ENCODE measurements at places on chromosomes 2 and 18.

DNA sequence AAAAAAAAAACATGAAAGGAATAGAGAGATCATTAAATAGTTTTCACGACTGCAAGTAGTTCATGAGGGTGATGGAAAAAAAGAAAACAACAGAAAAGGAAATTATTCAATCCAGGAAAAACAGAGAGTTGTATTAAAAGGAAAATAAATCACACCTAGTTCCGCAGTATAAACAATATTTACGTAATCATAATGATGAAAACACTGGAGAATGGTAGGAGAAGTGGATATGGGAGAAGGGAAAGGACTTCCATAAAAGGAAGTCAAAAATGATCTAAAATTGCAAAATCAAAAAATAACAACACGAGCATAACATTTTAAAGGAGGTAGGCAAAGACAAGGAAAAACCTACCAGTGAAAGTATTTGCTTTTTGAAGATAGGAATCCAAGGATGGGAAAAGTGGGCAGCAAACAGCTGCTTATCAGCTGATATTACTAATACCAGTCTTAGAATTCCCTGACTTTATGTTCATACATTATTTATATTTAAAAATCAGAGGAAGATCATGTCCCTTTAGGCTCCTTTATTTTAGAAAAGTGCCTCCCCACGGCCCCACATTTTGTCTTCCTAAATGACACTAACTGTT is 160.8 kb downstream of the NBAS start:
- DNase-seq: no peak

DNA sequence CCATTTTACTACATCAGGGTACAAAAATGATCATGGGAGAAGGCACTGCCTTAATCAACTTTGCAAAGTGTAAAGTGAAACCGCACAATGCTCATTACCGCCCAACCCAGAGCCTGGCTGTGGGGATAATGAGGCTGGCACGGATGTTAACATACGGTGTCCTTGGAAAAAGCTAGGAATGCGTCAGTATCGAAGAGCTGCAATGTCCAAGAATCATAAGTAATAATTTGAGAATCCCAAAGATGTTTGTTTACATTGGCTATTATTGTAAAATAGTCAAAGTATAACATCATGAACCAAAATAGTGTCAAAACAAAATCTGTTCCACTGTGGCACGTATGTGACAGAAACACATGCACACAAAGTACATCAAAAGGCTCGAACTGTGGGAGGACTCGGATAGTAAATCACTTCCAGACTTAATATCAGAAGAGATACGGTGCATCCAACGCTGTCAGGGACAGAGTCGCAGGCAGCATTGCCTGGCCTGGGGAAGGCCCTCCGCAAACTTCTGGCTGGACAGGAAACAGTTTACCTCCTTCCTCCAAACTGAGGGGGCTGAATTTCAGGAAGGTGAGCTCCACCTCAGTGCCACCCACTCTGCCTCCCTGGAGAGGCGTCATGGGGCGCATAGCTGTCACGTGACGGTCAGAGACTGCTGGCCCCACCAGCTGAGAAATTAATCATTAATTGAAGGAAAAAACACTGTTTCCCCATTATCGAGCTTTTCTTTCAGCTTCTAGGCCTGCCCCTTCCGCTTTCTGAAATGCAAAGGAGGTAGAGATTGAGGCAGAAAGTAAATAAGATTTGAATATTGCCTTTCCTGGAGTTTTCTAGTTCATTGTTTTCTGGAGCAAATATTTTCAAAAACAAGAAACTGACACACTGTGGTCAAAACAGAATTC is 1.8 kb upstream of the ID2 start:
- peak; percentile 43 for DNase-seq

- no peak for DNase-seq
These were observed 46.1 kb downstream of the TACR1 start for GRCh38 chr2:75153221-75153620.

DNA sequence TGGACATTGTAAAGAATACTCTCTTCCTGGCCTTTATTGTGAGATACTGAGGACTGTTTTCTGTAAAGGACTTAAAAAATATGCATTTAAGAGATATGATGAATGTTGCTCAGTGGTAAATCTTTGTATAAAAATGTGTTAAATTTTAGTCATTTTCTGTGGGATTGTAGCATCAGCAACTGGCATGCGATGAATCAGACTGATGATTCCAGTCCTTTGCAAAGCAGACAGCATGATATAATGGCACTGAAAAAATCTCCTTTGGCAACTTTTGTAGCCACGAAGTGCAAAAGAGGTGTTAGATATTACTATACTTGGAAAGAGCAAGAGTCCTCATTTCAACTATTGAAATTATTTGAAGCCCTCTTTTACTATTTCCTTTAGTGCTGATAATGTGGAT is 678.7 kb downstream of the PLCL1 start:
- DNase-seq: peak; percentile 74

- no peak for DNase-seq
These were observed 163.4 kb upstream of the MAP3K20 start for GRCh38 chr2:172912266-172912665.

GRCh38 chr2:148824190-148824589 is 50.8 kb upstream of the KIF5C start:
- DNase-seq: no peak

GRCh38 chr2:108835040-108835439 is 48.5 kb downstream of the CCDC138 start:
- DNase-seq: no peak

DNA sequence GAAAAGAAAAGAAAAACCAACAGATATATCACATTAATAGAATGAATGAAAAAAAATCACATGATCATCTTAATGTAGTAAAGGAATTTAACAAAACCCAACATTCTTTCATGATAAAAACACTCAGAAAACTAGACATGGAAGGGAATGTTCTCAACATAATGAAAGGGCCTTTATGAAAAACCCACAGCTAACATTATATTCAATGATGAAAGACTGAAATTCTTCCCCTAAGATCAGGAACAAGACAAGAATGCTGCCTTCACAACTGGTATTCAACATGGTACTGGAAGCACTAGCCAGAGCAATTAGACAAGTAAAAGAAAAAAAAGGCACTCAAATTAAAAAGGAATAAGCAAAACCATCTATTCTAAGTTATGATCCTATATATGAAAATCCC is 28.5 kb upstream of the EMILIN2 start:
- no peak for DNase-seq

DNA sequence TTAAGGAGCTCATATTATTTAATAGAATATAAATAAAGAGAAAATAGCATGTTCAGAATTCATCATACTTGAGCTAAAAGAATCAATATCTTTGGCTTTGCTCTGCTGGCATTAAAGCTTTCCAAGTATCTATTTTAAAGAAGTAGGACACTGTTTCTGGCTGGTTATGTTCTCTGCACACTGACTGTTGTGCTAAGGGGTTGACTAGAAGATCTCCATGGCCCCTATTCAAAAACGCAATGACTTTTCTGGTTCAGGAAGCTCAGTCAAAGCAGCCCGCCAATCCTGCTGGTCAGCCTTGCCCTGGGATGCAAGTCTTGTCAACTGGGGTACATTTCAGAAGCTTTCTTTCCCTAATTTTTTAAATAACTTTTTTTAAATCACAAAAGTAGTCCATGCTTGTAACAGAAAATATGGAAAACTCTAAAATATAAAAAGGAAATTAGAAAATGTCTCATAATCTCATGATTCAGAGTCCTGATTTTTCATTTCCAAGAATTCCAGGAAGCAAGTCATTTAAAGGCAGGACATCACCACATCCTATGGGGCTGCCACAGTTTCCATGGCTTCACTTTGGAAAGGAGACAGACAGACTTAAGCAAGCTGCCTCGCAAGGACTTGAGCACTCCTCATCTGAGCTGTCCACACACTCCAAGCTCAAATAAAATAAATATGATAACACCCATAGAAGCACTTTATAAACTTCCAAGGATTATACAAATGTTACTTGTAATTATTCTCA is 195.1 kb downstream of the TXNL1 start:
- no peak for DNase-seq

GRCh38 chr2:5725794-5726463 is 33.7 kb downstream of the SOX11 start:
- DNase-seq: peak; percentile 15

DNA sequence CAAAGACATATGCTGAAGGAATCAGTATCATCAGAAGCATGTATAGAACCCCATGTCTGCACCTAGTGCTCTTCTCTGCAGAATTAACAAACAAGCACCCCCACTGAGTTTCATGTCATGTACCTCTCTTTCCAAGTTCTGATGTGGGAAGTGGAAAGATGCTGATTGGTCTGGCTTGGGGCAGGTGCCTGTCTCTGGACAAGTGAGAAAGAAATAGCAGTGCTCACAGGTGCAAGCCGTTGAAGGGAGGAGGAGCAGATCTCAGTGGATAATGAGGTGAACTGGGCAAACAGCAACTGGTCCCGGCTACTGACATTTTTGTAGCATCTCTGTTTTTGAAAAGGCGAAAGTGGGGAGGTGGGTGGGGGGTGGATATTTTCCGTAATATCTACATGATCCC is 17.5 kb upstream of the ACVR1 start:
- DNase-seq: no peak

GRCh38 chr2:145412155-145412554 is 892.2 kb upstream of the ZEB2 start:
- no peak for DNase-seq

DNA sequence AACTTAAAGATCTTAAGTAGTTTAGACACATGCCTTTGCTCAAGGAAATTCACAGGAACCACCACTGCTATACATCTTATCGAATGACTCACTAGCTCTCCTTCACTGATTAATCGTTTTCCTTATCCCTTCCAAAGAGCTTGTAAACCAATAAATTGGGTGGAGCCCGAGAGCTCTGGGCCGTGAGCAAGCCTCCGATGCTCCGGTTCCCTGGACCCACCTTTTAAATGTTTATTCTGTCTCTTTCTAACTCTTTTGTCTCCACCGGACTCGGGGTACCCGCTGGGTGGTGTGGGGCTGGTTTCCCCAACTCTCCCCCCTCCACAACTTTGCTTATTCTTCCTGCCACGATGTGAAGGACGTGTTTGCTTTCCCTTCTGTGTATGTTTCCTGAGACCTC is 292.9 kb upstream of the TMEFF2 start:
- no peak for DNase-seq

GRCh38 chr18:35324926-35325655 is 19.1 kb downstream of the ZNF24 start:
- peak; percentile 20 for DNase-seq

- DNase-seq: no peak
These were observed 56.7 kb upstream of the RAB6C start for GRCh38 chr2:129922571-129923264.

DNA sequence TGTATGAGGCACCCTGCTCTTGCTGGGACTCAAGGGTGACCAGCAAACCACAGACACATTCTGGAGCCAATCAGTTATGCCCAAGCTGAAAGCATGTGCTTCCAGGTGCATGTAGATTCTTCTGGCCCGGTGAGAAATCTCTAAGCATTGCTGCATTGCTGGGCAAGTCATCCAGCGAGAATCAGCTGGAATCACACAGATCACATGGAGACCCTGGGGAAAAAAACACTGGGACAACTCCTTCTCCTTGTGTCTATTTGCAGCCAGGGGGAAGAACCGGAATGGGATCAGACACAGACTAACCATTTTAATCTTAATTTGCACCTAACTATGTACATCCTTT is 119.7 kb upstream of the KLF7 start:
- DNase-seq: peak; percentile 8

DNA sequence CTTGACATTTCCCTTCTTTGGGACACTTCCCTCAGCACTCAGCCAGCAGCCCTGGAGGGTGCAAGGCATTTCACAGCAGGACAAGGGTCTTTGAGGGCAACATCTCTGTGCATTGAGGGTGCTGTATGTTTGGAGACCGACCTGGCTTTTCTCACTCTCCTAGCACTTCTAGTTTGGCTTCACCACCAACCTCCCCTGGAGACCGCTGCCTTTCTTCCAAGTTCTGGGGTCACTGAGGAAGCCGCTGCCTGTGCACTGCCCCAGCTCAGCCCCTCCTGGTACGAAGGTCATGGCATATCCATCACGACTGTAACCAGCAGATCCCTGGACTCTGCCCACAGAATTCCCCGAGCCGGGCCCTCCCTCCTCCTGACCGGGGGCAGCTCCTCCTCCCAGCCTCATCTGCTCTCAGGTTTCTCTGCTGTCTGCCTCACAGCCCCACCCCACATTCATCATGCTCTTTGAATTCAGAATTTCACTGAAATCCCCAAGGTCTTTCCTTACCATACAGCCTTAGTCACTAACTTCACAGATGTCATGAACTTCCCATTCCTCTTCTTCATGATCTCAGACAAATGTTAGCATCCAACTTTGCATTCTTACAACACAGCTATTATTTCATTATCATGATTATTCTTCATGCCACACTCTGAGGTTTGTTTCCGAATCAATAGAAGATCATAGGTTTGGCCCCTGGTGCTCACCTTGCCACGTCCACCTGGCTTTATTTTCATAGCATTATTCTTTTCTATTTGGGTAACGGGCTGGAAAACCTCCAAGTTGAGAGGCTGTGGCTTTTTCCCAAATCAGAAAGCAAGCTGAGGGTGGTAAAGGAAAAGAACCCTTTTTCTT is 113.0 kb upstream of the COPS8 start:
- DNase-seq: peak; percentile 96

- DNase-seq: no peak
These were observed 30.5 kb upstream of the NCKAP5 start for GRCh38 chr2:133598769-133599168.

- peak; percentile 91 for DNase-seq
These were observed 61.5 kb downstream of the EFR3B start for GRCh38 chr2:25103287-25103871.

GRCh38 chr2:31428001-31428418 is 13.5 kb upstream of the XDH start:
- DNase-seq: no peak

DNA sequence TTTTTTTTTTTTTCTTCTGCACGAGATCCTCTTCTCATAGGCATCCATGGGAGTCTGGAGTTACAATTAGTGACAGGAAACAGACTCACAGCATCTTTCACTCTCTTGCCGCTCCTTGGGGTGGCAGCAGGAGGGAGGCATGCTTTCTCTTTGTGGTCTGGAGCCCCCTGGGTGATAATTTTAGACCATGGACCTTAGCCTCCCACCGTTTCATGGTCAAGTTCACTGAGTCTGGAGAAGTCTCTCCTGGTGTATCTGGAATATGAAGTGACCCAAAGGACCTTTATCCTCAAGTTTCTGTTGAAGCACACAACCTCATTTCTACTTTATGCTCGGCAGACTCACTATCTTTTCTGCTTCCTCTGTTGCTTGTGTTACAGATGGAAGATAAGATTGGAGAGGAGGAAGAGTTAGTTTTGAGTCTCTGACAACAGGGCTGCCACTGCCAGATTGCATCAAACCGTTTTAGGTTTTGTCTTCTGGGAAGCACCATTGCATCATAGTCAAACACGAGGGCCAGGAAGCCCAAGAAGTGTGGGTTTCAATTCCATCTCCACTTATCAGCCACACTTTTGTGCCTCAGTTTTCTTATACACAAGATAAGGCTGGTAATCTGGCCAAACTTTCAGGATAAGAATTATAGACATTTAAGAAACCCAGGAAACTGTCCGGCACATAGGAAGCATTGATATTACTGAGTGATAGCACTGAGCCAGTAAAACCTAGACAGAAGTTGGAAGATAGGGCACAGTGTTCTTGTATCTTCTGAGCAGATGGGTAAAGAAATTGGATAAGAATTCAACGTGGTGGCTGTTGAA is 62.3 kb downstream of the ADCYAP1 start:
- DNase-seq: no peak
